ENCODE measurements at places on chromosomes 6 and 20. TPM values are rescaled to one million over a fixed set of nuclear protein-coding genes. Genes with fewer than 3 reads are reported as not detected.
A peak's percentile ranks its signal among the peaks of the same experiment; 100 is the strongest.

Gene SLX4IP
- 5.4 TPM for total RNA-seq

Gene FILIP1
- total RNA-seq: 21.6 TPM

Gene COX4I2
- 19.1 TPM for total RNA-seq

Gene VGLL2
- total RNA-seq: not detected

Gene UNC5CL
- total RNA-seq: 1.4 TPM

Gene C20orf144
- total RNA-seq: 0.23 TPM

Gene CFAP61
- total RNA-seq: not detected

Gene ZNF165
- 2.3 TPM for total RNA-seq

GRCh38 chr20:1417273-1417672, 24.4 kb upstream of the FKBP1A start:
- no peak for DNase-seq

- no peak for DNase-seq
Observed at GRCh38 chr6:145850671-145851070, 36.1 kb upstream of the FBXO30 start.

DNA sequence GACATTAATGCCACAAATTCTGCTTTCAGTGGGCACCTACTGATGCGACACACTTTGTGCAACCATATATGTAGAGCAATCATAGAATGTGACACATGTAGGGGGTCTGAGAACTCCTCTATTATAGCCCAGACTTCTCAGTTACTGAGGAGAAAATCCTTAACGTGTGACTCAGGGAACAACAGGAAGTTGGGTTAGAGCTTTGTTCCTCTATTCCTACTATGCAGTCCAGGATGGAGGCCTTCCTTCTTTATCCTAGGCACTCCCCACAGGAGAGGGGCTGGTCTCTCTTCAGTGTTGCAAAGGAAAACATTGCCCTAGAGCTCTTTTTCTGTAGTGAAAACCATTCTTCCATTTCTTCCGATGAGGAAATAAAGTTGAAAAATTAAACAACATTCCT, 39.6 kb upstream of the RCAN2 start:
- DNase-seq: no peak

GRCh38 chr6:112539355-112539754, 192.2 kb downstream of the RFPL4B start:
- DNase-seq: no peak

GRCh38 chr20:56362833-56363413, 4.1 kb downstream of the FAM210B start:
- no peak for DNase-seq

GRCh38 chr20:19758501-19759331, 658 bp downstream of the RIN2 start:
- peak; percentile 92 for DNase-seq

DNA sequence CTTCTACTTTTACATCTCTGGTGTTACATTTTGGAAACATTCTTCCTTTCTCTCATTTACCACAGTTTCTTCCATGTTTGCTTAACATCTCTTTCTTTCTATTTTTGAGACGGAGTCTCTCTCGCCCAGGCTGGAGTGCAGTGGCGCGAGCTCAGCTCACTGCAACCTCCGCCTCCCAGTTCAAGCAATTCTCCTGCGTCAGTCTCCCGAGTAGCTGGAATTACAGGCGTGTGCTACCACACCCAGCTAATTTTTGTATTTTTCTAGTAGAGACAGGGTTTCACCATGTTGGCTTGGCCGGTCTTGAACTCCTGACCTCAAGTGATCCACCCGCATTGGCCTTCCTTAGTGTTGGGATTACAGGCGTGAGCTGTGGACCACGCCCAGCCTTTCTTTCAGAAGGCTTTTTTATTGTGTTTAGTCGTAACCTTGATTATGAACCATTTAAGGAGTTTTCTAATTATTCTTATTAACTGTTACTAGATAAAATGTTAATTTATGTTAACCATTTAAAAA, 27.8 kb downstream of the MAP3K4 start:
- no peak for DNase-seq

- DNase-seq: no peak
Observed at GRCh38 chr6:25746968-25747367, 7.6 kb upstream of the SLC17A4 start.

DNA sequence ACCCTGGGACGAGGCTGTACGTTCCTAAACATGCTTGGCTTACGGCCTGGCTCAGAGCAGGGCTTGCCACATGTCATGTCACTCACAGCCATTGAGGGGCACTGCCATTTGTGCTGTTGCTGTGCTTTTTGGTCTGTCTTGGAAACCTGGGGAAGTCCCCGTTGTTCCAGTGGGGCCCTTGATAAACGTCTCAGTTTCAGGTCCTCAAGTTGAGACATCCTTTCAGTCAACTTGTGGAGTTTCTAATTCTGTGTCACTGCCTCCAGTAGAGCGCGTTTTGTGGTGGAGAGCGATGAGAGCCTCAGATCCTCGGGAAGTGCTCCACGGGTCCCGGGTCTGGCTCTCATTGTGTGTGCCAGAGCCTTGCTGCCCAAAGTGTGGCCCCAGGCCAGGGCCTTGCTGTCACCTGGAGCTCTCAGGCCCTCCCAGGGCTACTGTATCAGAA, 43.0 kb upstream of the CCR6 start:
- no peak for DNase-seq

GRCh38 chr6:25608558-25609174, 43.3 kb upstream of the SCGN start:
- DNase-seq: no peak

DNA sequence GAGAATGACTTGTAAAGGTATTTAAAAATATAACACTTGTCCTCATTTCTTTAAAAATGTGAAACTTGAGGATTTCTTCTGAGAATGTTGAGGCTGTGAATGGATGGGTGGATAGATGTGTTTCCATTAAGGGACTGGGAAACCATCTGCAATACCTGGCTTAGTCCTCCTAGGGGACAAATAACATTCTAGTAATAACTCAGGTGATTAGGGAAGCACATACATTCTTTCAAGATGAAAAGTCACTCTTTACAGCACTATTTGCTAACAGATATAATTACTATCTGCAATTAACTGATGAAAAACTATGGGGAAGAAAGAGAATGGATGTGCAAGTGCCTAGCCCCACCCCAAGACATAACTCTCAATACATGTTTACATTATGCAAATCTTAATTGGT, 542.3 kb downstream of the CD83 start:
- DNase-seq: no peak

GRCh38 chr6:336159-337114, 44.1 kb downstream of the DUSP22 start:
- peak; percentile 62 for DNase-seq

GRCh38 chr6:170179616-170180324, 111.1 kb downstream of the DLL1 start:
- DNase-seq: no peak

DNA sequence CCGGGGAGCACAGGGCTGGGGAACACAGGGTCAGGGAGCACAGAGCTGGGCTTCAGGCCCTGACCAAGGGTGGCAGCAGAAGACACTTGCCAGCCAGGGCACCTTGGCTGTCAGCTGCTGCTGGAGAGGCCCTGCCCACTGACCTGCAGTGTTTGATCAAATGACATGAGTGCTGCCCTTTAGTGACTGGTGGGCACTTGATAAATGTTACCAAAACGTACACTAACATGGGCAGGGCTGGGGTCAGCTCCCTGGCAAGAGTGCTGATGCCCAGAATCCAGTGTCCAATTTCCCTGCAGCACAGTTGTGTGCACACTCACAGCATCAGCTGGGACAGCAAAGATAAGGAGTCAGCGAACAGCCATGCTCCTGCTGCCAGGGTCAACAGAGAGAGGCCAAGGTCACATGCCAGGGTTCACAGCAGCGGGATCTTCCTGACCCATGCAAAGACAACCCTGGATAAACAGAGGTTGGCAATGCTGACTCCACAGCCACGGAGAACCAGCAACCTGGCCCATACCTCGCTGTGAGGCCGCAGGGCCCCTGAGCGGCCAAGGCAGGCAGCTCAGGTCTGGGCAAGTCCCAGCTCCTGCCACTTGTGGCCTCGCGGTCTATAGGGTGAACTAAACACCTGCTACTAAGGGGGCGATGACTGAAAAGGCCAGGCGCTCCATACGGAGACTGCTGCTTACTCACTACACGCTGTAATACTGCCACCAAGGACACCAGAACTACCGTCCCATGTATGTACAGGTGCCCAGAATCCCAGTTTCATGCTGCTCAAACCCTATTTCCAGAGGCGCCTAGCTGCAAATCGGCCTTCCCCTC, 46.3 kb downstream of the NINL start:
- DNase-seq: no peak

DNA sequence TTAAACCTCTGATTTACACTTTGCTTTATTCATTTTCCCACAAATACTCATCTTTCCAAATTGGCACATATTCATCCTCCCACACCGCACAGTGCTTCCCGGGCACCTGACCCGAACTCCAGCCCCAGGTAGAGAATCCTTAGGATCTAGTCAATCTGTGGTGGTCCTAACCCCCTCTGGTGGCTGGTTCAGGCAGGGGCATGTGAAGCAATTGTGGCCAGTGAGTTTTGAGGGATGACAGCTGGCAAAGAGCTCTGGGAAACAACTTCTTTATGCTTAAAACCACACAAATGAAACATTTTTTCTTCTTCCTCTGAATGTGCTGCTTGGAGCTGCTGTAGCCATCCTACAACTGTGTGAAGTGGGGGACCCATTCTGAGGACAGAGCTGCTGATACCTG, 54.7 kb downstream of the ELOVL5 start:
- DNase-seq: no peak

DNA sequence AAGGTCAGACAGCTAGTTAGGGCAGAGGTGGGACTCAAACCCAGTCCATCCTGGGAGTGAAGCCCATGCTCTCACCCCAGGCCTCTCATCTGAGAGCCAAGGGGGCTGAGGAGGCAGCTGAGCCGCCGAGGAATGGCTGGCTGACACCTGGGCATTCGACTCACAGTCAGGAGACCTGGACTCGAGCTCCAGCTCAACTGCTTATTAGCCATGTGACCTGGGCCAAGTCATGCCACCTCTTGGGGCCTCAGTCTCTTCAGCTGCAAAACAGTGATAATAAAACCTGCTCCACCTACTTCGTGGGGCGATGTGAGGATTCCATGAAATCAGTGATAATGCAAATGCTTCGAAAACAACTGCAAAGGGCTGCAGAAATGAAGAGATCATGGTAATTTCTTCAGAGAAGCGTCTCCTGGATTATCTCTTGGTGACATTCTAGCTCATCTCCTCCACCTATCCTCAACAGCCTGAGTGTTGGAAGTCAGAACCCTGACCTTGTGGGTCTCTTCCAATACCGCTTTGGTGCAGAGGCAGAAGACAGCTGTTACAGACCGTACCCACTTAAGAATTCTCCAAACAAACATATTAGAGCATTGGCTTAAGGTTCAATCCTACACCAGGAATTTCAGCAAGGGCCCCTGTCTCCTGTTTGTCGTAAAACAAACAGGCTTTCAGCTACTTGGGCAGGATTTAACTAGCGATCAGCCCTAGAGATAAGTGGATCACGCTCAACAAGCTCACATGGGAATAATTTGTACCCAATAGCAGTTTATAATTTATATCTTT, 60.0 kb upstream of the PIM1 start:
- DNase-seq: no peak

- no peak for DNase-seq
Observed at GRCh38 chr6:44079672-44080071, 47.6 kb downstream of the MRPL14 start.

GRCh38 chr6:130602151-130602770, 224.9 kb upstream of the SMLR1 start:
- no peak for DNase-seq

- no peak for DNase-seq
Observed at GRCh38 chr20:12058216-12058615, 140.5 kb downstream of the BTBD3 start.

- DNase-seq: no peak
Observed at GRCh38 chr6:21180155-21180554, 413.4 kb upstream of the SOX4 start.

- DNase-seq: no peak
Observed at GRCh38 chr6:167896648-167897047, 69.9 kb downstream of the AFDN start.

- DNase-seq: peak; percentile 76
Observed at GRCh38 chr20:46057856-46058598, 29.0 kb downstream of the SLC12A5 start.

DNA sequence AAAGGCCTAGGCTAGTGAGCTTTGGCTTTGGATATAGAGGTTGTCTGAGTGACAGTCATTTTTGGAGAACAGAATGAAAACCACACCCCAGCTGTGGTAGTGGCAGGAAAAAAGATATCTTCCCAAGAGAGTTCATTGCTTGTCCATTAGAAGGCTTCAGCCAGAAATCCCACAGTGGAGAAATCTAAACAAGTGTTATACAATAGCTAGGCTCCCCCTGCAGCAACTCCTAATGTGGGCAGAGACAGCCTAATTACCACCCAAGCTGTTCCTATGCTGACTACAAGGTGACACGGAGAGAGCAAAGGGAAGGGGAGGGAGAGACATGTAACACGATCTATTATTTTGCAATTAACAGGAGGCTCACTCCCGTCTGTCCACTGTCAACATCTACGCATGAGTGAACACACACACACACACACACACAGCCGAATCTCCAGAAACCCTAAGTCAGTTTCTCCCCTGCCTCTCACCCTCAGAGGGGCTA, 147.5 kb upstream of the TCF21 start:
- no peak for DNase-seq

DNA sequence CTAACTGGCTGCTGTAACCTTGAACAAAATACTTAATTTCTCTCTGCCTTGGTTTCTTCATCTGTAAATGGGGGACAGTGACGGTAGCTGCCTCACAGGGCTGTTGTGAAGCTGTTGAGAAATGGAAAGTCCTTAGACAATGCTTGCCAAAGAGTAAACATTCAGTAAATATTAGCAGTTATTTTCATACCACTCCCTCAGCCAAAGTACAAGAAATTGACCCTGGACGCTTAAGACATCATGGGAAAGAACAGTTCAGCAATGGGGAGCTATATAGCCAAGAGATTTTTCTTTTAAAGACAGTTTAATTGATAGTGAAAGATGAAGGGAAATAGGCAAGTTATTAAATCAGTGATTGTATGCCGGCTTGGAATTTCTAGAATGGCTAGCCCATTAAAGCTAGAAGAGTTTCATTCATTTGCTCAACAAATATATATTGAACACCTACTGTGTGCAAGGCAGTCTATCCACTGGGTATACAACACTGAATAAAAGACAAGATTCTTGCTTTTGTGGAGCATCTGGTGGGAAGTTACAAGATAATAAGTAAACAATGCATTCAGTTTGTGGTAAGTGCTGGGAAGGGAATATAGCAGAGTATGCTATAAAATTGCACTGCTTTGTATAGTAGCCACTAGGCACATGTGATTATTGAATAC, 2.0 kb downstream of the CTNNBL1 start:
- no peak for DNase-seq

DNA sequence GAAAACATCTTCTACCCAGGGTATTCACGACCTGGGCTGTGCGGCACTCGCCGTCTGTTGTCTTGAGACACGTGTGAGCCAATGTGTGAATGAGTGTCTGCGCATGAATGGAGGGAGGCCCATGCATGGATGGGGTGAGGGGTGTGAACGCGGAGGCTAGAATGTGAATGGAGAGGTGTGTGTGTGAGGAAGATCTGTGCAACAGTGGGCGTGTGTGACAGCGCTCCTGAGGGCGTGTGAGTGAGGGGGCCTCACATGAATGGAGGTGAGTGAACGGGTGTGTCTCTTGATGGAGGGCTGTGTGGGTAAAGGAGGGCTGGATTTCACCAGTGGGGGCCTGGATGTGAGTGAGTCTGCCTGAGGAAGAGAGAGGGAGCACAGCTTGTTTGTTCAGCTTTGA, 146.0 kb downstream of the LRFN2 start:
- no peak for DNase-seq

GRCh38 chr6:140980265-140980887, 1152.3 kb upstream of the GJE1 start:
- DNase-seq: no peak

- no peak for DNase-seq
Observed at GRCh38 chr6:20217324-20217855, 5.1 kb upstream of the MBOAT1 start.
